ENCODE measurements at places on chromosomes 12 and 14.

GRCh38 chr12:27523305-27523641, 733 bp upstream of the PPFIBP1 start:
- DNase-seq: no peak

DNA sequence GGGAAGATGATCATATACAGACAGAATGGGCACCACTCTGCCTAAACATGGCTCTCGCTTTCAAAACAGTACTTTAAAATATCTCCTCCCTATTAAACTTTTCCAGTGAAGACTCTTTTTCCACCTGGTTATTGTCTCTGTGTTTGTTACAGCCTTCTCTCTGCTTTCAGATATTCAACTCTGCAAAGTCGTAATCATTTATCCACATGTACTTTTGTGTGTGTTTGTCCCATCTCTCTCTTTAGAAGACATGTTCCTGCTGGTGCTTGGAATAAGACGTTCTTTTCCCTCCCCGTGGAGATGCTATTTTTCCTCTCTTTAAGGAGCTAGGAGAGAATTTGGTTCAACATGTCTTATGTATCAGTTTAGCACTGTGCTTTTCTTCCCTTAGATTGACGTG, 45.1 kb downstream of the ETV6 start:
- no peak for DNase-seq

- no peak for DNase-seq
These were observed 1.1 kb upstream of the PAPLN start for GRCh38 chr14:73236157-73236556.

GRCh38 chr12:56021889-56022497, 1.1 kb downstream of the IKZF4 start:
- DNase-seq: no peak

GRCh38 chr14:32453857-32454810, 125.0 kb downstream of the AKAP6 start:
- DNase-seq: no peak

GRCh38 chr14:69350892-69351291, 47.2 kb downstream of the ERH start:
- no peak for DNase-seq

DNA sequence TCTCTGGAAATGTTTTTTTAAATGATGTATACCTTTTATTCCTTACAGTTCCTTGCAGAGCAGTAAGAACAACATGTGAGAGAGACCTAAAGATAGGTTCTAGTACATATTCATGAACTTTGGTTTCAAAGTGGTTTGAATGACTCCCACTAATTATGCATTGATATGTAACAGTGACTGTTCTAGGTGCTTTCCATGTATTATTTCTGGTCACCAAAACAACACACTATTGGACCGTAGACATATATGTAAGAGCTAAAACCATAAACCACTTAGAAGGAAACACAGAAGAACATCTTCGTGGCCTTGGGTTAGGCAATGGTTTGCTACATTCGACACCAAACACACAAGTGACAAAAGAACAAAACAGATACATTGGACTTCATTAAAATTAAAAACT, 37.9 kb downstream of the SOX5 start:
- DNase-seq: no peak

DNA sequence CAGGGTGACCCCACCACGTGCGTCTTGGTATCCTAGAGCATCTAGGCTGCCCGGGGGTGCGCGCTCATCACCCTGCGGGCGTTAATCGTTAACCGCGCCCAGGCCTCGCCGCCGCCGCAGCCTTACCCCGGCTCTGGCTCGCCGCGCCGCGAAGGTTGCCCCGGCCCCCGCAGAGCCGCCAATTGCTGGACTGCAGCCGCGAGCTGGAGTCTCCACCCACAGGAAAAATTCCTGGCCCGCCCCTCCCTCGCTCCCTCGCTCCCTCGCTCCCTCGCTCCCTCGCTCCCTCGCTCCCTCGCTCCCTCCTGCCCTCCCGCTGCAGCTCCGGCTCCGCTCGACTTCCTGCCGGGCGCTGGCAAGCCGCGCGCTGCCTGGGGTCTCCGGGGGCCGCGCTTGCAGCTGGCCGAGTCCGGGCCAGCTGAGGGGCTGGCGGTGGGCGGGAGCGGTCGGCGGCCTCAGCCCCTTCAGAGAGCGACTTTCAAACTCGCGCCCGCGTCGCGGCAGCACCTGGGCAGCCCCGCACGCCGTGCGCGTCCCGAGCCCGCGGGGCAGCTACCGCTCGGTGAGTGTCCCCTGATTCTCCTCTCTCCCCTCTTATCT, at the start of gene PLEKHG3:
PLEKHG3 (plus strand) TSS at position 282 of the 600 bp plus-strand sequence. CDS start 23,208 bp downstream, outside the sequence.
- no peak for DNase-seq

- no peak for DNase-seq
These were observed 10.4 kb upstream of the ITPK1 start for GRCh38 chr14:93126111-93126510.

DNA sequence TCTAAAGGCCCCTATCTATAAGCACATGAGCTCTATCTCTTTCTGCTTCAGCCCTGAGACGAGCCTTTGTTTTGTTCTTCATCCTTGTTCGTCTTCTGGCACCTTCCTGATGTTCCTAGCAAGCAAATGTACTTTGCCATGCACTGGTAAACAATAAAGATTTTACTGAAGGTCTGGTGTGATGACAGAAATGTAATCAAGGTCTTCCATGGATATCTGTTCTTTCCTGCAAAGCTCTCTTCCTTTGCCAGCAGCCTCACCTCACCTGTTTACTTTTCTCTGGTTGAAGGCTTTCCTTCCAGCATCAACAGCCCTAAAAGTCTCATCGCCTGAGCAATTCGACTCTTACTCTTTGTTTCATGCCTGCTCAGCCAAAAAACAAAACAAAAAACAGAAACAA, 330.3 kb downstream of the PCNX1 start:
- DNase-seq: no peak

- DNase-seq: no peak
These were observed 31.9 kb downstream of the JAG2 start for GRCh38 chr14:105136401-105137322.

- DNase-seq: no peak
These were observed 91.5 kb downstream of the APAF1 start for GRCh38 chr12:98736352-98737321.

DNA sequence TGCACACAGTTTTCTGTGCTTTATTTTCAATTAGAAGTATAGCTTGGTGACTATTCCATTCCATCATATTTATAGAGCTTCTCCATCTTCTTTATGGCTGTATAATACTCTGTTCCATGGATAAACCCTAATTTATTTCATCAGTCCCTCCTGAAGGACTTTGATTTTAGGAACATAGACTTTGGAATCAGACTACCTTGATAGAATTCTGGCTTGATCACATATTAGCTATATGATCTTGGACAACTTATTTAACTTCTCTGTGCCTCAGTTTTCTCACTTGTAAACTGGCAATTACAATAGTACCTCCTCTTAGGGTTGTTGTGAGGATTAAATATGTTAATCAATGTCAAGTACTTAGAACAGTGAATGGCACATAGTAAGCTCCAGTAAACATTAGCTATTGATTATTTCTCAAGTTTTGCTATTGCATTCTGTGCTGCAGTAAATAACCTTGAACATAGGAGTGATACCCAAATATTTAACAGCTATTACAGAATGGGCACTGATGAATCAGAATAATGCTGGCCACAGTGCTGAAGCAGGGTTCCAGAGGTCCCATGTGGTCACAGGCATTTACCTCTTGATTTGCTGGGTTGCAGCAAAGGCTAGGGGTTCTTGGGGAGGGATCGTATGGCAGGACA, 12.2 kb upstream of the NR1H4 start:
- DNase-seq: no peak

GRCh38 chr14:53999061-53999488, 42.5 kb upstream of the BMP4 start:
- no peak for DNase-seq

GRCh38 chr14:101934601-101935150, 29.7 kb upstream of the DYNC1H1 start:
- no peak for DNase-seq

- DNase-seq: no peak
These were observed 295.4 kb upstream of the PPFIA2 start for GRCh38 chr12:82054566-82054965.

DNA sequence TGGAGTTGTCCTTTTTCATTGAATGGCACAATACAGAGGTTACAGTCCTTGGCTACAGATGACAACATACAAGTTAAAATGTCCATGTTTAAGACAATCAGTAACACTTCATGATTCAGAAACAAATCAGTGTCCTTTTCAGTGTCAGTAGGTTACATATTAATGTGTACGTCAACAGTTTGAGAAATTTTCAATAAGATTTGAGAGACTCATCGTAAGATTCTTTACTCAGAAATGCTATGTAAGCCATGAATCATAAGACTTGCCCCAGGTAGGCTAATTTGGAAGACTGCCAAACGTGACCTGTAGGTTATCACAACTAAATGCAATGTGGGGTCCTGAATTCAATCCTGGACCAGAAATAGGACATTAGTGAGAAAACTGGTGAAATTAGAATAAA, 3.5 kb downstream of the RDH12 start:
- no peak for DNase-seq

DNA sequence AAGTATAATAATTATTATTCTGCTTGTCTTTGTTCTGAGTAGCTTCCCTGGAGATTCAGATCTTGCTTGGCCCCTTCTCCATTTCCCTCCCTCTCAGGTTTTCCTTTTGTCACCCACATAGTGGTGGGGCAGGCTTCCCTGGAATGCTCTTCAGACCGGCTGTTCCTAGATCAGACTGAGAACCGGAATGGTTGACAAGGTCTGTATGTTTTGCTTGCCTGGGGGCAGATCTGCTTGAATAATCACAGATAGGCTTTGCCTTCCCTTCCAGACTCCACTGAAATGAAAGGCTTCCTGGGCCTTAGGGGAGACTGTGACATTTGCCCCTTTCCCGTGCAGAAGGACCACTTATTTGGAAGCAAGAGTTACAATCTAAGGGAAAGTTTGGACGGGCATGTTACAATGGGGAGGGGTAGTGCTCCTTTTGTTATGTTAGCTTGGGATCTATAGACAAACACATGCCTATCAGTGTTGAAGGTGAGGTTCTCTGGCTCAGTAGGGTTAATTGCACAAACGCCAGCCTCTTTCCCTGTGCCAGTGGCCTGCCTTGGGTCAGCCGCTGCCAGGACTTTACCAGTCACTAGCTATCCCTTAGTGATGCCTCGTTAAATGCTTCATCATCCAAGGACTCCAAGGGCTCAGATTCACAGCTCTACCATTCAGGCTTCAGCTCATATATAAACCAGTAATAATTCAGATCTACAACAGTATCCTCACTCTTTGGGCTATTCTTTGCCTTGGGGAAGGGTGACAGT, 178.6 kb downstream of the SNAPC1 start:
- DNase-seq: no peak

DNA sequence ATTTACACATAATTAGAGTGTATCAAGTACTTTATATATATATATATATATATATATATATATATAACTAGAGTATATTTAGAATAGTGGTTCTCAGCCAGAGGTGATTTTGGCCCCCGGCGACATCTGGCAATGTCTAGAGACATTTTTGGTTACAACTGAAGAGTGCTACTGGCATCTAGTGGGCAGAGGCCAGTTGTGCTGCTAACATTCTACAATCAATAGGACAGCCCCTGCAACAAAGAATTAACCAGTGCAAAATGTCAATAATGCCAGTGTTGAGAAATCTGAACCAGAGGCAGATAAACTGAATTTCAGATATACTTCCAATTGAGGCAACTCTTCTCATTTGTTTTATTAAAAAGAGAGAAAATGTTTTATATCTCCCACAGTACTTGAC, 8.9 kb downstream of the GTF2A1 start:
- no peak for DNase-seq

- DNase-seq: no peak
These were observed 210.1 kb upstream of the EEA1 start for GRCh38 chr12:93139028-93139665.

GRCh38 chr14:65817011-65817410, 404.5 kb downstream of the FUT8 start:
- DNase-seq: no peak

- no peak for DNase-seq
These were observed 13.2 kb downstream of the ADIPOR2 start for GRCh38 chr12:1703771-1704722.

- DNase-seq: no peak
These were observed 19.5 kb upstream of the CDK17 start for GRCh38 chr12:96419576-96420276.

GRCh38 chr14:58712357-58712756, 74.6 kb downstream of the DACT1 start:
- no peak for DNase-seq

DNA sequence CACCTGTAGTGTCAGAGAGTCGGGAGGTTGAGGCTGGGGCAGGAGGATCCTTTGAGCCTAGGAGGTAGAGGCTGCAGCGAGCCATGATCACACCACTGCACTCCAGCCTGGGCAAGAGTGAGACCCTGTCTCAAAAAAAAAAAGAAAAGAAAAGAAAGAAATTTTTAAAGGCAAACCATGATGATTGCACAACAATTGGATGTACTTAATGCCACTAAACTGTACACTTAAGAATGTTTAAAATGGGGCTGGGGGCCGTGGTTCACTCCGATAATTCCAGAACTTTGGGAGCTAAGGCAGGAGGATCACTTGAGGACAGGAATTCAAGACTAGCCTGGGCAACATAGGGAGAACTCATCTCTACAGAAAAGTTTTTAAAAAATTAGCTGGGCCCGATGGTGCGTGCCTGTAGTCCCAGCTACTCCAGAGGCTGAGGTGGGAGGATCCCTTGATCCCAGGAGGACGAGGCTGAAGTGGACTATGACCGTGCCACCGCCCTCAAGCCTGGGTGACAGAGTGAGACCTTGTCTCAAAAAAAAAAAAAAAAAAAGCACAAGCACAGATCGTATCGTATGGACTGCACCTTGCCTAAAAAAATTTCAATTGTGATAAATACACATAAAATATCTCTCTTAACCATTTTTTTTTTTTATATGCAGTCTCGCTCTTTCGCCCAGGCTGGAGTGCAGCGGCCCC, 32.7 kb downstream of the JAG2 start:
- DNase-seq: no peak

- no peak for DNase-seq
These were observed 8.0 kb upstream of the LGMN start for GRCh38 chr14:92756446-92756845.

DNA sequence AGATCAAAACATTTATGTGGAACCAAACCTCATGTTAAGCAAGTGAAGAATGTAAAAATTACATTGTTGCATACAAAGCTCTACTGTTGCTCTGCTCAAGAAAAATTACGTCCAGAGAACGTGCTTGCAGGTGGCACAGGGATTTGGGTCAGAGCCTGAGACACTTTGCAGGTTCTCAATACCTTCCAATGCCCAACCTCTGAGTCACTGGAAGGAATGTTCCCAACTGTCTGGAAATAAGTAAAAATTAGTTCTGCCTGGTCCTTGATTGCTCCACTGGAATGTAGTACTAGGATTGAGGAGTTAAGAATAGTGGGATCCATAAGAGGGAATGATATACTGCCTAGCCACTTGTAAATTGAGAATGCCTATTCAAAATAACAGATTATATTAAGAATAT, 2.8 kb upstream of the IFNG start:
- DNase-seq: no peak

All from iPS DF 19.7 (cell line).